ENCODE measurements at places on chromosomes 4 and X.

GRCh38 chrX:149365061-149365460 lies 140.0 kb downstream of the IDS start:
- H3K27ac ChIP-seq = no peak overlapping the region
- no peak for DNase-seq
- H3K36me3 ChIP-seq = no peaks in the 10 kb centered on the region

DNA sequence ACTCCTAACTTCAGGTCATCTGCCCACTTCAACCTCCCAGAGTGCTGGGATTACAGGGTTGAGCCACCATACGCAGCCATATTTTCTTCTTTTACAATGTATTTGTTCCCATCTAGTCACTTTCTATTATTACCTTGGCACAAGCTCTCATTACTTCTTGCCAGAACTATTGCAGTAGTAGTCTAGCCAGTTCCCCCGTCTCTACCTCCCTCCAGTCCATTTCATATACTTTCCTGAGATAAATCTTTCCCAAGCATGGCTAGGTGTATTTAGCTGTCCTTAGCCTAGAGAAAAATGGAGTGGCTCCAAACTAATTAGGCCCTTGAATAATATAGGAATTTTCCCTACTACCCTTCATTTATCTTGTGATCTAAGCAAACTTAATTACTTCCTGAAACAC lies 412.2 kb downstream of the RPA4 start:
- no peaks in the 10 kb centered on the region for H3K36me3 ChIP-seq
- no peaks in the 10 kb centered on the region for H3K4me1 ChIP-seq
- no peak overlapping the region for H3K27ac ChIP-seq
- DNase-seq = no peak
- no peaks in the 10 kb centered on the region for H3K27me3 ChIP-seq

DNA sequence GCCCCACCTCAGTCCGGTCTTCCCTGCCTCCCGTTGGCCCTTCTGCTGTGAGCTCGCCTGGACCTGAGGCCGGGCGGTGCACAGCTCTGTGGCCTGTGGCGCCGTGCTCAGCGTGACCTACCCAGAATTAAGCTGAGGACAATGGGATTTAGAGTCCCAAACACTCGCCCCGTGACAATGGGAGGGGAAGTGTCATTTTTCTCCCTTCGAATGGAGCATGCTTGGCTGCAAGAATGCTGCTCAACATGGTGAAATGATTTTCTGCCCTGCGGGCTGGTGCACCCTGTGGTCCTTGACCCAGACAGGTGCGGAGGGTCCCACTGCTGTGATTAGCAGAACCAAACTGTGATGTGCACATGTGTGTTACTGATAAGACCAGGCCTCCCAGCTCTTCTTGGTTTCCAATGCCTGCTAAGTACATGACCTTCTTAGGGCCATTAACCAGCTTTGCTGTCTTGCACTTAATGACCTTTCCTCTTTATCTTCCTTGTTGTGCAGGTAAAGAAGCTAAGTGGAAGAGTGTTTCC lies 772 bp downstream of the EOLA1 start:
- H3K27ac ChIP-seq = peak overlapping the region; percentile 95
- no peaks in the 10 kb centered on the region for H3K27me3 ChIP-seq
- H3K4me1 ChIP-seq = no peaks in the 10 kb centered on the region
- H3K4me3 ChIP-seq = peak overlapping the region; percentile 57
- no peak for DNase-seq

GRCh38 chr4:179626687-179627086 lies 2184.4 kb upstream of the AGA start:
- H3K4me1 ChIP-seq = no peaks in the 10 kb centered on the region
- no peak for DNase-seq
- no peaks in the 10 kb centered on the region for H3K27me3 ChIP-seq
- H3K36me3 ChIP-seq = no peaks in the 10 kb centered on the region
- H3K4me3 ChIP-seq = no peak overlapping the region
- no peak overlapping the region for H3K27ac ChIP-seq

DNA sequence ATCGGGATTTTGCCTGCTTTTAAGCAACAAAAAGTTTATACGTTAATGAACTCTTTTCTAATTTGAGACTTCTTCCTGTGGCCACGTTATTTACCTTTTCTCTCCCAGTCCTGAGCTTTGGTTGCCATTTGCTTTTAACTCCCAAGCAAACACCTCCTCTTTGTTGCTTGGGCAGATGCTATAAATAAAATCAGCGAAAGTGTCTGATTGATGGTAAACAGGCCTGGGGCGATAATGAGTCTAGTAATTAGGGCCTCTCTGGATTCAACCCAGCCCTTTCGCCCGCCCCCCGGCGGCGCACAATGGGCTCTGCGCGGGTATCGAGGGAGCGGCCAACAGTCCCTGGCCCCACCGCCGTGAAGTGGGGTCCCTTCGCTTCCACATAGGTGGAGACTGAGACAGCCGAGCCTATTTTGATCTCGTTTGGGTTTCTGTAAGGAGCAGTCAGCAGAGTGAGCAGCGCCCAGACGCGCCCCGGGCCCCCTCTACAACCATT lies 790 bp downstream of the CLGN start:
- H3K36me3 ChIP-seq = no peaks in the 10 kb centered on the region
- no peaks in the 10 kb centered on the region for H3K4me1 ChIP-seq
- peak overlapping the region; percentile 35 for H3K27ac ChIP-seq
- no peaks in the 10 kb centered on the region for H3K27me3 ChIP-seq
- H3K4me3 ChIP-seq = peak overlapping the region; percentile 70

DNA sequence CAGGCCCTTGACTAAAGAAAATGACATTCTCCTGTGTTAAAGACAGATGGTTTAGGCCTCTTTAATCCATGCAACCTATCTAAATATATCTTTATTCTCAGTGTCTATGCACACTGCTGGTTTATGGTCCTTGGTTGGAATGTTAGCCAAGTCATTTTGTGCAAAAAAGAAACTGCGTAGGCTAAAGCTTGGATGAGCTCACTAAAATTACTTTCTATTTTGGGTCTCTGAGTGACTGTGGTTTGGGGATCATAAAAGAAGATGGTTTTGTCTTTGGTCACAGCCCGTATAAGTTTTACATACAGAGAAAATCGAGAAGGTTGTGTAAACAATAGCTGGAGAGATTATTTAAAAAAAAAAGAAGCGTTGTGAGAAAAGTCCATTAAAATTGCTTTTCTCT lies 443.6 kb downstream of the UBE2NL start:
- no peaks in the 10 kb centered on the region for H3K27me3 ChIP-seq
- H3K4me1 ChIP-seq = no peaks in the 10 kb centered on the region
- H3K27ac ChIP-seq = no peak overlapping the region
- no peak for DNase-seq
- H3K36me3 ChIP-seq = no peaks in the 10 kb centered on the region

- no peak overlapping the region for H3K27ac ChIP-seq
- H3K4me1 ChIP-seq = no peaks in the 10 kb centered on the region
- no peaks in the 10 kb centered on the region for H3K36me3 ChIP-seq
These were observed 52.9 kb upstream of the PAGE5 start for GRCh38 chrX:55167124-55167803.

GRCh38 chr4:175787948-175788347 lies 24.1 kb downstream of the GPM6A start:
- H3K4me1 ChIP-seq = no peaks in the 10 kb centered on the region
- no peaks in the 10 kb centered on the region for H3K36me3 ChIP-seq
- no peak for DNase-seq
- no peak overlapping the region for H3K4me3 ChIP-seq

DNA sequence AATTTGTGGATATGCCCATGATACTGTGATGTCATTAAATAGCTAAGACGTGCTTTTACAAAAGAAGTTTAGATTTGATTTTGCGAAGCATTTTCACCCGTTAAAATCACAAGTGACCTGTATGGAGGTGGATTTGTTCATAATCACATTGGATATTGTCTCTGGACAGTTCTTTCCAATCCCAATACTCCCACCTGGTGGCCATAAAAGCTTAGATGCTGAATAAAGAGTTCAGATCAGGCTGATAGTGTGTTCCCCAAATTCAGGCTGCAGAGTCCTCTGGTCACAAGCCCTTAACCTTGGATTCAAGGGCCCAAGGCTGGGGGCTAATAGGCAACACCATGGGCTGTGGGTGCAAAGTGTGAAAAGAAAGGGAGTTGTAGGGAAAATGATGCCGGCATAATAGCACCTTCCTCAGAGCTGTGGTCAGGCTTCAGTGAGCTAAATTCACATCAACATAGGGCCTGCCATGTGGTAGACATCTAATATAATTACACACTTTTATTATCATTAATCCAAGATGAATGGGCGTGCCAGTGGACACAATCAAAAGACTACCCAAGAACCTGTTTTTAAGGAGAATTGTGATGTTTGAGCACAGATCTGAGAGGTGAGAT lies 28.1 kb downstream of the SMIM43 start:
- no peak overlapping the region for H3K4me3 ChIP-seq
- no peaks in the 10 kb centered on the region for H3K27me3 ChIP-seq
- DNase-seq = no peak

- peaks cover 27% of the 10 kb centered on the region for H3K4me1 ChIP-seq
- H3K27ac ChIP-seq = peak overlapping the region; percentile 95
These were observed 509 bp upstream of the USP11 start for GRCh38 chrX:47232197-47232802.

- peaks cover 8% of the 10 kb centered on the region for H3K36me3 ChIP-seq
- DNase-seq = no peak
- no peak overlapping the region for H3K27ac ChIP-seq
- H3K27me3 ChIP-seq = no peaks in the 10 kb centered on the region
- H3K4me1 ChIP-seq = no peaks in the 10 kb centered on the region
These were observed 39.0 kb upstream of the CD99 start for GRCh38 chrX:2652106-2652505.
